IPS DF 19.7 (cell line): ENCODE measurements at places on chromosomes 2 and 18.

- DNase-seq: no peak
Measured at GRCh38 chr2:6630209-6630608, 235.5 kb downstream of the CMPK2 start.

DNA sequence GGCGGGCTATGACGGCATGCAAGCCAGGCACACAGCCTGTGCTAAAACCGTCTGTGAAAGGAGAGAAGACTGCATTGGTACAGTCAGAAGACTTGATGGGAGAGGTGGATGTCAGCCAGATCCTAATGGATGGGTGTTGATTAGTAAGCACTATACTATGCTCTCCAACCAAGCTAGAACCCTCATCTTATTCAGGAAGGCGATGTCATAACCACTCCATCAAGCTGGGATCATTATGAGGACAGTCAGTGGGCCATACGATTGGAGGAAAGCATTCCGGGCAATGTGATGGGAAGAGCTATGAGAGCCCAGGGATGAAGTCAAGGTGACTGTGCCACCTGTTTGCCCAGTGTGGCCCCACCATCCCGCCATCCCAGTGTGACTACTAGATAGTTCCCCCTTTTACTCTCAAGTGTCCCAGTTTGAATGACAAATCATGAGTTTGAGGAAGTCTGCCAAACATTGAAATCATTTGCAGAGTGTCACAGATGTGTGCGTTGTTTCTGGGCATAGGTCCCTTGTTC is 66.4 kb downstream of the MRPS9 start:
- DNase-seq: no peak

- DNase-seq: no peak
Measured at GRCh38 chr2:31078579-31079105, 59.6 kb downstream of the GALNT14 start.

GRCh38 chr2:205024822-205025518 is 479.7 kb downstream of the PARD3B start:
- no peak for DNase-seq

- DNase-seq: no peak
Measured at GRCh38 chr2:42359965-42360483, 993 bp downstream of the COX7A2L start.

GRCh38 chr2:228866781-228867180 is 404.3 kb downstream of the PID1 start:
- DNase-seq: no peak

GRCh38 chr2:42113452-42113851 is 55.7 kb upstream of the EML4 start:
- DNase-seq: no peak

DNA sequence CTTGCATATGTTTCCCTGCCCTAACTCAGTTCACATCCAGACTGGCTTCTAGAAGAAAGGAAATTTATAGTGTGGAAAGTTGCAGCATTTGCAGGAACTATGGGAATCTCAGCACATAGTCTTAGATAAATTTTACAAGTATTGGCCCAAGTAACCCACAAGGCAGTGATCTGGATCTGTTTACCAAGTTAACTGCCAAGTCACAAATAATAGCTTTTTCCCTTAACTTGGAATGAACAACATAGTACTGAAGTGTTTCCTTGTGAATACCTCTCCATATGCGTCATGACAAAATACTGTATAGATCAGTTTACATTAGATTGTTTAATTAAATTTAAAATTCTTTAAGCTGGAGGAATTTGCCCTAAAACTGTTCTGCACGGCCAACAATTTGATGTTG is 255.8 kb upstream of the EPAS1 start:
- no peak for DNase-seq

- DNase-seq: no peak
Measured at GRCh38 chr2:1641523-1641922, 102.8 kb downstream of the PXDN start.

DNA sequence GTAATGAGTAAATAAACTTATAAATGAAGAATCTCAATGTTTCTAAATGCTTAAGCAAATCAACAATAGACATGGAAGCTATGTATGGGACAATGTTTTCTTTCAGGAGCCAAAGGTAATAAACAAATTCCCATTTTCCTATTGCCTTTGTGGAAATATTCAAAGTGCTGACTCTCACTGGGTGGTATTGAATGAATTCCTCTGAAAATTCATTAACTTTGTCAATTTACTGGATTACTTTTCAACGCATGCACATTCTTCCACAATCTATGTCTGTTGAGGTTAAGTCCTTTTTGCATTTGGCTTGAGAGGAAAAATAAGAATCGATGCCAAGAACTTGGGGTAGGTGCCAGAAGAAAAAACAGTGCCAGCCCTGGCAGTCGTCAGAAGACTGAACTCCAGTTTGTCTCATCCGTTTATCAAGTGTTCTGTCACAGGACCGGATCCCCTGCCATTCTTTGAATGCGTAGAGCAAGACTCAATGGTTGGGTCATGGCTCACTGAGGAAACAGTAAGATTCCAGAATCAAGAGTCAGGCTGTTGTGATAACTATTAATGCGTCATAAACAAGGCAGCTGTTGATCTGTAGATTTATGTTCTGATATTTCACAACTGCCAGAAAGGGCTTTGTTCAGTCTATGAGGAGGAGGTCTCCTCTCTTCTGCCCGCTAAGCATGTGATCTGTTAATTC is 133.3 kb downstream of the GFPT1 start:
- DNase-seq: no peak

DNA sequence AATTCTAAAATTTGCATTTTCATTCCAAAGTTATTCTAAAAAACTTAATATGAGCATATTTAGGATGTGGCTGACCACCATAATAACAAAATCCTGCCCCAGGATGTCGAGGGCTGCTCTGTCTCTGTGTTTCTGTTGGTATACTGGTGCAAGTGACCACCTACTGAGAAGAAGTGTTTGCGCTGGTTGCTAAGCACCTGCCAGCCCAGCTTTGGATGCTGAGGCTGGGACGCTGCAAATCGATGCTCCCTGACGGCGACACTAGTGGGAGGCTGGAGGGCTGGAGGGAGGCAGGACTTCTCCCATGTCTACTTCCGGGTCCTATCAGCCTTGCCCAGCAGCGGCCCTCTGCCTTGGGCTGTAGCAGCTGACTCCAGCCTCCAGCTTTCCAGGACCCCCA is 45.0 kb downstream of the LAMA1 start:
- DNase-seq: no peak

- no peak for DNase-seq
Measured at GRCh38 chr2:171487803-171488259, 34.4 kb upstream of the CYBRD1 start.

DNA sequence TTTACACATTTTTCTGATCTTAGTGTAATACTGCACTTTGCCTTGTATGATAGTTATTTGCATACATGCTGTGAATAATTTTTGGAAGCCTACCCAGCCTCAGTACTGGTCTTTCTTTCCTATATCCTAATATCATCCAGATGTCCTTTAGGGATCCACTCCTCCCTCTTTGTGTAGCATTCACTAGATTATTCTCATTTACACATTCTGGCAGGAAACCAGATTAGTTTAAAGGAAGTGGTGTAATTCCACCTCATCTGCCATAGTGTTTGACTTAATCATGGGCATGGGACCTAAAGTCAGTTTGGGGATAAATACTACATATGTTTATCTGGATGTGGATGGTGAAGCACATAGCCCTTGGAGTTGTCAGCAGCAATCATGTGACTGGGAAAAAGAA is 444.9 kb upstream of the MAP2 start:
- no peak for DNase-seq

- DNase-seq: no peak
Measured at GRCh38 chr18:70321616-70322015, 32.8 kb downstream of the SOCS6 start.

DNA sequence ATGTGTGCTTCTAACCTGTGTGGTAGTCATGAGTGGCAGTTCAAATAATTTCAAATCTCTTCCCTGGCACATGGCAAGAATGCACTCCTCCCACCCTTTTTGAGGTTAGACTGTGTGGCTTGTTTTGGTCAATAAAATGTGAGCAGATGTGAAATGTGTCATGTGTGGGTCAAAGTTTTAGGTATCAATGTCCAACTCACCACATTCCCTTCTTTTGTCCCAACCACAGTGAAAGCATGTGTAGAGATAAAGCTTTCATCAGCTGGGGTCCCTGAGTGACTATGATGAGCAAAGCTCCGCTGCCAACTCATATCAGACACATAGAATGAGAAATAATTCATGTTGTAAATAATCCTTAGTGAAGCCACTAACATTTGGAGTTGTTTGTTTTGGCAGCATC is 118.2 kb downstream of the PAX3 start:
- no peak for DNase-seq

DNA sequence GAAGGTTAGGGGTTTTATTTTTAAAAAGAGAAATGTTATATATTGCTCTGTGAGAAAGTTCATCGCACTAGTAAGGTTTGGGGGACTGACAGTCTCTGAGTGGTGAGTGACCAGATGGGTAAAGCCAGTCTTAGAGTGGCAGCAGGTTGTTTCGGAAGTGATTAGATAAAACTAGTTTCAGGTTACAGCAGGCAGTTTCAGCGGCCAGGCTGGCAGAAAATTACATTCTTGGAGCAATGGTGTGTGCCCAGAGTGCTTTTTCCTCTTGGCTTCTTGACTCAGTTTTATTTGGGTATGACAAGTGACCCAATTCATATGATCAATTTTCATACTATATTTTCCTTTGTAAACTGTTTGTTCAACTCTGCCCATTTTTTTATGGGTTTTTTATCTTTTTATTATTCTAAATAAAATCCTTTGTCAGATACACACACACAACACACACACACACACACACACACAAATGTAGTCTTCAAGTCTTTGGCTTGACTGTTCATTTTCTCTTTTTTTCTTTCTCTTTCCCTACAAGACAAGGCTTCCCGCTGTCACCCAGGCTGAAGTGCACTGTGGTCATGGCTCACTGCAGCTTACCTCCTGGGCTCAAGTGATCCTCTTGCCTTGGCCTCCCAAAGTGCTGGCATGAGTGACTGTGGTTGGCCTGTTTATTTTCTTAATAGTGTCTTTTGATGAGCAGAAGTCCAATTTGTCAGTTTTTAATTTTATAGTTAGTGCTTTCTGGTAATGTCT is 30.9 kb downstream of the RALBP1 start:
- no peak for DNase-seq

DNA sequence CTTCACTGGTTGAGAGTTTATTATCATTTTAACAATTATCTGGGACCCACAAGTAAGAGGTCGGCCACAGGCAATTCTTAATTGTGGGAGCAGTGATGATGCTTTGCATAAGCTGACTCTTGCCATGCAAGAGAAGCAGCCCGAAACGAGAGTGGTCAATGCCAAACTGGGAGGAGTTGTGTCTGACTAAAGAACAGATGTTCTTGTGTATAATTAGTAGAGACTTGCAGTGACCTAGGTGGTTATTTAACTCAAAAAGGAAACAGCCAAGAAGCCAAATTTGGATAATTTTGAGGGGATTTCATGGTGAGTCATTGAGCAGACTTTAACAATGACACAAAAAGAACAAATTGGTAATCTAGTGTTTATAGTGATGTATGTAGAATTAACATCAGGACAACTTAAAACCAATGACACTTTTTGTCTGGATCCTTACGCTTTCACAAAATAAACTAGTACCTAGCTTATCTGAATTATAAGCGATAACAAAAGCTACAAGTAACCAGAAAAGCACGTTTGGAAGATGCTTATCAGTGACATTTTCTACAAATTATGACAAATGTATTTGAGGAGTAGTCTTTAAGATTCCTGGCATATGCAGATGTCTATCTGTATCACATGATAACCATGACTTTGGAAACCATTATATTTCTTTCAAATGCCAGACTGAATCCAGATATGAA is 184.7 kb upstream of the DLGAP1 start:
- no peak for DNase-seq

- DNase-seq: no peak
Measured at GRCh38 chr2:39837856-39838453, 58.9 kb upstream of the THUMPD2 start.

- no peak for DNase-seq
Measured at GRCh38 chr2:235468978-235469655, 24.7 kb upstream of the AGAP1 start.

- DNase-seq: no peak
Measured at GRCh38 chr2:120682654-120683053, 53.0 kb upstream of the GLI2 start.

DNA sequence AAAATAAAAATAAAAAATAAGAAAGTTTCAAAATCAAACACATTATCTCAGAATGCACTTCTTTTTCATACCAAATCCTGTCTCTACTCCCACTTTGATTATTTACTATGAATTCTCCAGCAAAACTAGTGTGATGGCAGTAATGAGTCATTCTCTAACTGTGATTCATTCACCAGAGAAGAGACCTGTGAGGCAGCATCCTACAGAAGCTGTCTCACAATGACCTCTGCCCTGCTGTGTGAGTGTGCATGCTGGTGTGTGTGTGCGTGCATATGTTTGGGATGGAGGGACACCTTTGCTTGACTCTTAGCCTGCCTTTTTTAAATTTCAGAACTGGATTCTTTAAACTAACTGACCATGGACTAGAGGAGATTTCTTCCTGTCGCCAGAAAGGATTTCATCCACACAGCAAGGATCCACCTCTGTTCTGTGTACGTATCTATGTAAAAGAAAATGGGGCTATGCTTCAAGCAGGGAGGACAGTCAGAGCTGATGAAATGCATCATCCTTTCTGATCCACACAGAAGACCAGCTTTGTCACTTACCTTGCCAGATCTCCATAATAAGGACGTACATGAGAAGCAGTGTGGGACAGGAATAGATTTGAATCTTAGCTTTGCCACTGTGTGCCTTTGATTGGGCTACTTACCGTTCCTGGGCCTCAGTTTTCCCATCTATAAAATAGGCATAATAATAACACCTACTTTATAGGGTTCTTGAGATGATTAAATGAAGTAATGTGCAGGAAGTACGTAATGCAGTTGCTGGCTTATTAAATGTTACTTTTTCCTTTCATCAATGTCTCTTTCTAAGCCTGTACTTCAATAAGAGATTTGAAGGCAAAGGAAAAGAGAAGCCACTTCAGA is 31.2 kb downstream of the STAMBP start:
- DNase-seq: no peak

DNA sequence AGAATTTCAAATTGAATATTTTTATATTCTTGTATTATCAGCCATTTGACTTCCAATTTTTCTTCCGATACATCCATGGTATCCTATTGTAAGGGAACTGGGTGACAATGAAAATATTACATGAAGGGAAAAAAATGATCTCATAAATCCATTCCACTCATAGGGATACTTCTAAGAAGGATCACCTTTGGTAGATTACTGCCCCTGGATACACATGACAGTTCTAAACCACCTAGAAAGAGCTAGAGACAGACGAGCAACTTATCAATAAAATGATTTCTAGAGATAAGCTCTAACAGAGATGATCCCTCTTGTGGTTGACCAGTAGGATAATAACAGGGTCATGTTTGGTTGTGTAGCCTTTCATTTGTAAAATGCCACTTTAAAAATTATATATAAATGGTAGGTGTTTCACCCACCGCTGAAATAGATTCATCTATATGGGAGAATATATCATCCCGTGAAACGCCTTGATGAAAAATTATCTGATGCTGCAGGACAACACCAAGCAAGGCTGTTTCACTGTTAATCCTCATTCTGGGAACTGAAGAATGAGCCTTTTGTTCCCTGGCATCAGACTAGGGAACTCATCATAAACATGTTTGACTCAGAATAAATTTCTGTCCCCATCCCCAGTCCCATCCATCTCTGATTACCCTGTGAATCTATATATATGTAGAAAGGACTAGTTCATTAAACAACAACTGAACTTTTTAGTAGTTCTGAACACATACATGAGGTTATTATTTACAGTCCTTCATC is 180.0 kb downstream of the TCF4 start:
- DNase-seq: no peak
